ENCODE measurements at places on chromosomes 1 and 21. TPM values are rescaled to one million over a fixed set of nuclear protein-coding genes. Genes with fewer than 3 reads are reported as not detected.

Gene KISS1
- total RNA-seq: 0.72 TPM

Gene TEX38
- total RNA-seq: not detected

Gene SLC6A9
- total RNA-seq: 0.79 TPM

Gene C1QA
- 106 TPM for total RNA-seq

Gene GBP1
- total RNA-seq: 9.7 TPM

- H3K27ac ChIP-seq: no peak overlapping the region
- DNase-seq: no peak
These were observed 18.9 kb downstream of the GPR137B start for GRCh38 chr1:236161230-236161629.

DNA sequence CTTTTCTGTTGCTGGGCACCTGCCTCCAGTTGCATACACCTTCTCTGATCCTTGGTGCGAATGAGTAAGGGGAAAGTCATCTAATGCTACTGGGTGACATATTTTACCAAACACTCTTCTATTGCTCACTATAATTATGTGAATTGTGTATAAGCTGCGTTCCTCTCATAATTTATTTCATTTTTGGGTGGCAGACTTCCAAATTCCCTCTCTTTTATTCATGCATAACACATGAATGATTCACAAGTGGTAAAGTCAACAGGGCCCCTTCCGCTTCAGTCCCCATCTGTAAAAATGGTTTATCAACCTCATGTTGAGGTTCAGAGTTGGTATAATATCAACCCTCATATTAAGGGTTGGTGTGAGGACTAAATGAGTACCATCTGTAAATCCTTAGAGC, 3.2 kb upstream of the QSOX1 start:
- no peak for DNase-seq
- no peaks in the 10 kb centered on the region for H3K27me3 ChIP-seq
- peaks cover 6% of the 10 kb centered on the region for H3K4me1 ChIP-seq
- no peaks in the 10 kb centered on the region for H3K36me3 ChIP-seq
- no peak overlapping the region for H3K4me3 ChIP-seq

- no peaks in the 10 kb centered on the region for H3K4me1 ChIP-seq
- H3K27me3 ChIP-seq: no peaks in the 10 kb centered on the region
- DNase-seq: no peak
These were observed 49.9 kb upstream of the CLIC4 start for GRCh38 chr1:24695202-24695974.

- no peaks in the 10 kb centered on the region for H3K27me3 ChIP-seq
- no peaks in the 10 kb centered on the region for H3K36me3 ChIP-seq
- no peaks in the 10 kb centered on the region for H3K4me1 ChIP-seq
- DNase-seq: no peak
- no peak overlapping the region for H3K4me3 ChIP-seq
- no peak overlapping the region for H3K27ac ChIP-seq
These were observed 9.6 kb downstream of the ACKR1 start for GRCh38 chr1:159214149-159214760.

DNA sequence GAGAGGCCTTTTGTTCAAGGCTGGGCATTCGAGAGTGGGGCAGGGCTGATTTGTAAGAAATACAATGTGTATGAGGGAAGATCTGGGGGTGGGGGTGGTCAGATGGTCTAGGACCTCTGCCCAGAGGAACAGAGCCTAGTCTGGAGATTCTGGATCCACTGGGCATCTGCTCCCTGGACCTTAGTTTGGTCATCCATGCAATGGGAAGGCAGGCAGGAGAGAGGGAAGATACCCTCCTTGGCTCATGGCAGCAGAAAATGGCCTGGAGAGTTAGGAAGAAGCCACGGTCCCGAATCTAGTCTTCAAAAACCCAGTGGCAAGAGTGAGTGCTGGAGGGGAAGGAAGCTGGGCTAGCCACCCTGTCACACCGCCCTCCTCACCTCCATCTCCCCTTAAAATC, 38.8 kb downstream of the CITED4 start:
- DNase-seq: no peak
- H3K27ac ChIP-seq: no peak overlapping the region
- H3K36me3 ChIP-seq: no peaks in the 10 kb centered on the region
- no peaks in the 10 kb centered on the region for H3K27me3 ChIP-seq

DNA sequence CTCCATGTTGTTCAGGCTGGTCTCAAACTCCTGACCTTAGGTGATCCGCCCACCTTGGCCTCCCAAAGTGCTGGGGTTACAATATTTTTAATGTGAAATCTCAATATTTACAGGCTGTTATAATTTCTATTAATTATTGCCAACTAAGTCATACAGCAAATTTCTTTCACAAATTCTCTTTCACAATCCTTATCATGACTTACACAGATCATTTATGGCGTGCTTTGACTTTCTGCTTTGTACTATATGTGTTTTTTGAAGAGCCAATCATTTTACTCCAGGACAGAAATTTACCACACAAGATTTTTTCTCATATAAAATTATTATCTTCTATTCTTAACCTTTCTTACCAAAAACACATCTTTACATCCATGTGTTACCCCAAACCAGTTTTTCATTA, 1729.9 kb downstream of the NCAM2 start:
- no peaks in the 10 kb centered on the region for H3K4me1 ChIP-seq
- H3K36me3 ChIP-seq: no peaks in the 10 kb centered on the region
- no peak overlapping the region for H3K4me3 ChIP-seq
- H3K27ac ChIP-seq: no peak overlapping the region
- no peaks in the 10 kb centered on the region for H3K27me3 ChIP-seq
- DNase-seq: no peak

DNA sequence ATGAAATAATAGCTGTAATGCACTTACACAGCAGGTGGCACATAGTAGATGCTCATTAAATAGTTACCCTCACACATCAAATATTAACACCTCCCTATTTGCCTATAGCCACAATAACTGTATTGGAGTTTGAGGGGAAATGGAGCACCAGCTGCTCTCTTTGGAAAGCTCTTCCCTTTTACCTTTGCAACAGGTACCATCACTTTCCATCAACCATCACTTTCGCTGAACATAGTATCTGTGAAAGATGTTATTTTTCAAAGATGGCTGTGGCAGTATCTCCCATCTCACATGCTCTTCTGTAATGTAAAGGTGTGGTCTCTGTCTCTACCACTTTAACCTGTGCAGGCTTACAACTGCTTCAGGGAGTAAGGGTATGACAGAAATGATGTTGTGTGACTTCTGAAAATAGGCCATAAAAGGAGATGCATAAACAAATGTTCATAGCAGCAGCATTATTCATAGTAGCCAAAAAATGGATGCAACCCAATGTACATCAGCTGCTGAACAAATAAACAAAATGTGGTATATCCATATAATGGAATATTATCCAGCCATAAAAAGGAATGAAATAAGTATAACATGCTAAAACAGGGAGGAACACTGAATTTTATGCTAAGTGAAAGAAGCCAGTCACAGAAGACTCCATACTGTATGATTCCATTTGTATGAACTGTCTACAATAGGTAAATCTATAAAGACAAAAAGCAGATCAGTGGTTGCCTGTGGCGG, 288.3 kb downstream of the AKT3 start:
- no peak overlapping the region for H3K4me3 ChIP-seq
- no peaks in the 10 kb centered on the region for H3K27me3 ChIP-seq
- no peak for DNase-seq
- H3K4me1 ChIP-seq: no peaks in the 10 kb centered on the region
- H3K36me3 ChIP-seq: no peaks in the 10 kb centered on the region

- no peaks in the 10 kb centered on the region for H3K4me1 ChIP-seq
- H3K27me3 ChIP-seq: no peaks in the 10 kb centered on the region
- H3K27ac ChIP-seq: no peak overlapping the region
These were observed 70.9 kb downstream of the ITPKB start for GRCh38 chr1:226668173-226668560.

DNA sequence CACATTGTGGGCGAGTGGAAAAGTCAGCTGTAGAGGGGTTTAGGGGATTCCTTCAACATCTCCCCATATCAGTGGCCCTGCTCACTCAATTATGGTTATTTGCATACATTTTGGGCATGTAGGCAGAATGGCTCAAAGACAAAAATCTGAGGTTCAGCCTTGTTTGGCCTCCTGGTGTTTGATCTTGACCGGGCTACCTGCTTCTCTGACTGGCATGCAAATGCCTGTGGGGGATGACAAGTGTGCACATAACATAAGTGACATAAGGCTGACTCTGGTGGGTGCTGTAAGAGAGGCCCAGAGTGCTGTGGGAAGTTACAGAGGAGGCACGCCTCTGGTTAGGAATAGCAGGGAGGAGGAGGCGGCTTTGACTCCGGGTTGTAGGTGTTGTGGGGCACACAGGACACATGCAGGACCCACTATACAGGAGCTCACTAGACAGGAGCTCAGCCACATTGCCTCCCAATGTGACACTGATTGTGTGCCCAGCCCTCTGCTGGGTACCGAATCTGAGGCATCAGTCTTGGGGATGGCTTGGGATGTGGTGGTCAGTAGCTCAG, 29.4 kb upstream of the IL19 start:
- DNase-seq: no peak
- H3K36me3 ChIP-seq: no peaks in the 10 kb centered on the region
- no peaks in the 10 kb centered on the region for H3K4me1 ChIP-seq
- no peaks in the 10 kb centered on the region for H3K27me3 ChIP-seq
- no peak overlapping the region for H3K4me3 ChIP-seq

All from right lobe of liver (tissue), 6 donors.